ENCODE measurements at places on chromosomes 12 and 14. TPM values are rescaled to one million over a fixed set of nuclear protein-coding genes. Genes with fewer than 3 reads are reported as not detected.

DNA sequence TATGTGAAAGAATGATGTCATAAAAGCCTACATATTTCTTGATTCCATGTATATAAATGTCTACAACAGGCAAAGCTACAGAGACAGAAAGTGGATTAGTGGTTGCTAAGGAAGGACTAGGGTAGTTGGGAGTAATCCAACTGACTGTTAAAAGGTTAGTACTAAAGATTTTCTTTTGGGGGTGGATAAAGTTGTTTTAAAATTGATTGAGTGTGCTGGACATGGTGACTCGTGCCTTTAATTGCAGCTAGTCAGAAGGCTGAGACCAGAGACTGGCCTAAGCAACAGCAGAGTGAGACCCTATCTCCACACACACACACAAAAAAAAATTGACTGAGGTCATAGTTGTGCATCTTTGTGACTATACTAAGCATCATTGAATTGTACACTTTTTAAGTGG is 234.3 kb downstream of the C12orf50 start:
- no peak for DNase-seq

DNA sequence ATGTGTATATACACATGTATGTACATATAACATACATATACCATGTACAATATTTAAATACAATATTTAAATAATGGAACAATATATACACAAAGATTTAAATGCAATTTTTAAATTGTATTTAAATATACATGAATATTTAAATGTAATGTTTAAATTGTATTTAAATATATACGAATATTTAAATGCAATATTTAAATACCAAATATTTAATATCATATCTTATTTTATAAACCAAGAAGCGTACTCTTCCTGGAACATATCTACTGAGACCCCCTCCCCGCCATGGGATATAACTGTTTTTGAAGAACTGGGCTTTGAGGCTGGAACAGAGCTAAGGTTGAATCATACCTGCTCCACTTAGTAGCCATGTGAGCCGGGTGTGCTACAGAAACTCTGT is 29.8 kb upstream of the RIMBP2 start:
- DNase-seq = no peak

- DNase-seq = no peak
Measured at GRCh38 chr12:94623161-94623920, 27.0 kb downstream of the TMCC3 start.

GRCh38 chr12:53336181-53336681 is at the start of gene SP7:
SP7 (minus strand) TSS chr12:53336354; CDS start chr12:53335646, 708 bp downstream.
- DNase-seq = no peak

SERPINA9 gene
- total RNA-seq = not detected

CPNE6 gene
- 2.2 TPM for total RNA-seq

CELA1 gene
- not detected for total RNA-seq

PTCSC3 gene
- total RNA-seq = not detected

OR4E2 gene
- total RNA-seq = not detected

CPSF2 gene
- 50.0 TPM for total RNA-seq

NPAS3 gene
- total RNA-seq = 1.8 TPM

TTC9 gene
- 8.1 TPM for total RNA-seq

Data from mucosa of gallbladder (tissue), 1 donor.